ENCODE measurements at places on chromosomes 2 and 18. TPM values are rescaled to one million over a fixed set of nuclear protein-coding genes. Genes with fewer than 3 reads are reported as not detected.

CLEC4F gene
- total RNA-seq = not detected

C2orf68 gene
- total RNA-seq = 19.4 TPM

CD302 gene
- total RNA-seq = 14.4 TPM

CIB4 gene
- not detected for total RNA-seq

SPC25 gene
- total RNA-seq = 6.4 TPM

STEAP3 gene
- 20.6 TPM for total RNA-seq

PLEK gene
- total RNA-seq = under 0.01 TPM

TMEM37 gene
- 0.33 TPM for total RNA-seq

UGGT1 gene
- total RNA-seq = 83.3 TPM

IWS1 gene
- total RNA-seq = 38.4 TPM

MSTN gene
- total RNA-seq = 0.10 TPM

SULT1C4 gene
- 20.1 TPM for total RNA-seq

POTEI gene
- 0.48 TPM for total RNA-seq

SP140L gene
- total RNA-seq = 15.4 TPM

BUB1 gene
- 45.4 TPM for total RNA-seq

RIT2 gene
- not detected for total RNA-seq

ARMC9 gene
- 17.0 TPM for total RNA-seq

AGBL5 gene
- total RNA-seq = 30.4 TPM

BMP10 gene
- total RNA-seq = not detected

FNDC4 gene
- total RNA-seq = 30.6 TPM

CRYGD gene
- total RNA-seq = not detected

SPR gene
- total RNA-seq = 40.2 TPM

SERPINB5 gene
- total RNA-seq = not detected

ECEL1 gene
- total RNA-seq = not detected

RAB6D gene
- 0.10 TPM for total RNA-seq

PKDCC gene
- total RNA-seq = 3.9 TPM

NOSTRIN gene
- 0.65 TPM for total RNA-seq

SLC5A7 gene
- not detected for total RNA-seq

TMEM163 gene
- total RNA-seq = 0.67 TPM

PSMA8 gene
- total RNA-seq = not detected

CHRND gene
- total RNA-seq = not detected

CD28 gene
- under 0.01 TPM for total RNA-seq

ITGB6 gene
- under 0.01 TPM for total RNA-seq

TMEM17 gene
- 2.2 TPM for total RNA-seq

MOGAT1 gene
- total RNA-seq = not detected

CPO gene
- 0.19 TPM for total RNA-seq

ACADL gene
- not detected for total RNA-seq

IL36G gene
- total RNA-seq = not detected

CABYR gene
- 4.1 TPM for total RNA-seq

GKN2 gene
- 0.65 TPM for total RNA-seq

ARL5A gene
- total RNA-seq = 109 TPM

PMAIP1 gene
- total RNA-seq = 10.8 TPM
